NCI-H187 treated with DMSO at 0.1 percent for 48 hours (cell line): ENCODE measurements at places on chromosomes 5 and 9.

DNA sequence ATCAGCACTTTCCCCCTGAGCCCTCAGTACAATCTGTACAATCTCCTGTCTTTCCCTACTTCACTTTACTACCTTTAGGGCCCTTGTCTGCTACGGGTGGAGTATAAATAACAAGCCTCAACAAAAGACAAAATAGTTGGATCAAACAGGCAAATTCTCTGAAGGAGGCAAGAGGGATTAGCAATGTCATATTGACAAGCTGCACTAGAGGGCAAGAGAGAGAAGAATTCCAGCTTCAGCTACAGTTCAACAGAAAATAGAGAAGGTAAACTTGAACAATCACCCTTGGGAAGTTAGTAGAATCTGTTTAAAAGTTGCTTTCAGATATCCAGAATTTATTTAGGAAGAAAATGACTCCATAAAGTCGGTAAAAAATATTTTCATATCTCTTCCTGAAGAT lies 68.4 kb upstream of the IZUMO3 start:
- no peak for DNase-seq

- no peak for DNase-seq
These were observed 124.5 kb upstream of the GNA14 start for GRCh38 chr9:77772646-77773045.

DNA sequence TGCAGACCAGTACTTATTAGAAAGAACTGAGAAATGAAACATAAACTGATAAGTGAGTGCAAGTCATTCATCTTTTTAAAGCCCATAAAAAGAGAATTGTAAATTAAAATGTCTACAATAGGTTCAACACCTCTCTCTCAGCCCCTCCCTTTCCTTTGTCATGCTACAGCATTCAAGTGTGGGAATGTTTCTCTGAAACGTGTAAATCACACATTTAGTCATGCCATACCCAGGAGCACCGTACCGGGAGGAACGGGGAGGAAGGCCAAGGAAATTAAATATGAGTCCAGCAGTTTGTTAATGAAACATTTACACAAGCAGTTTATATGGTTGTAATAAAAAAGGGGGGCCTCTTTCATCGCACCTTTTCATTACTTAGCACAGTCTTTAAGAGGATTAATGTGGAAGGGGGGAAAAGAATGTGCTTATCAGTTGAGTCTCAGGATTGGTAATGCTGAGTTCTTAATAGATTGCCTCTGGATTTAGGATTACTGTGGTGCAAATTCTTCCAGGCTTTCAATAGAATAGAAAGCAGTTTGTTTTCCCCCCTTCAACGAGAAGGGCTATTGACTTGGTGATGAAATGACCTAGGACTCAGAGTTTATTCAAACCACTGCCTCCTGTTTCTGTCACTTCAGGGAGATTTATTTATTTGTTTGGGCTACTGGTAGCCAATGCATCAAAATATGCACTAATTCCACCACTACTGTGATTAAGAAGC lies 176.0 kb upstream of the ZNF608 start:
- no peak for DNase-seq

DNA sequence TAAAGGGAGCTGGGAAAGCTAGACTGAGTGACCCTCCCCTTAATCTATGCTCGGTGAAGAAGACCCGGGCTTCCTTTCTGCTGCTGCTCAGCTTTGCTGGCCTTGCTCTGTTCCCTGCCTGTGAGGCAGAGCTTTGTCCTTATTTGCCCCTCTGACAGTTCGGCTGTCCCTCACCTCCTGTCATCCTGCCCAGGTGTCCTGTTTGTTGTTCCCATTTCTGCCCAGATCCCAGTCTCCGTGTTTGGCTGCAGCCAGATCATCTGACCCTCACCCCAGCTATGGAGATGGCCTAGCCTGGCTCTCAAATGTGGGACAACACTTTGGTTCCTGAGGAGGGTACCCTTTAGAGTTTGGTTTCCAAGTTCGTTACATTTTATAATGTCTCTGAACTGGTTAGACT lies 20.2 kb downstream of the OTULIN start:
- DNase-seq = no peak

GRCh38 chr9:135253305-135254004 lies 166.0 kb downstream of the OLFM1 start:
- no peak for DNase-seq

- no peak for DNase-seq
These were observed 14.2 kb downstream of the COMMD10 start for GRCh38 chr5:116098998-116099397.

- no peak for DNase-seq
These were observed 8.6 kb upstream of the PTGES start for GRCh38 chr9:129761293-129761900.

GRCh38 chr9:94140791-94141790 lies 56.8 kb downstream of the PTPDC1 start:
- DNase-seq = no peak

DNA sequence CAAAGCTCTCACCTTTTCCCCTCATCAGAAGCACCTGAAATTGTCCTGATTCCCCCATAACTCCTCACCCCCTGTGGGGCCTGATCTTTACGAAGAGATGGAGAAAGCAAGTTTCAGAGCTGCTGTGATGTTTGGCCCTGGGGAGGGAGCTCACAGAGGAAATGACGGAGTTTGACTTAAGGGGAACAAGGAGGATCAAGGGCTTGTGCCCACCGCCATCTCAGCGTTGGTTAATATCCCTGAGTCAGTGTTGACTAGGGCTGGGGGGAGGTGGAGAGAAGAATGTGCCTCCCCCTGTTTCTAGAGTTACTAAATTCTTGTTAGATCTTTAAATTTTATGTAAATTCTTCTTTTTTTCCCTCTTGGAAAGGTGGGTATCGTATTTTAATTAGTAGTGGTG lies 27.8 kb downstream of the FGF18 start:
- no peak for DNase-seq

DNA sequence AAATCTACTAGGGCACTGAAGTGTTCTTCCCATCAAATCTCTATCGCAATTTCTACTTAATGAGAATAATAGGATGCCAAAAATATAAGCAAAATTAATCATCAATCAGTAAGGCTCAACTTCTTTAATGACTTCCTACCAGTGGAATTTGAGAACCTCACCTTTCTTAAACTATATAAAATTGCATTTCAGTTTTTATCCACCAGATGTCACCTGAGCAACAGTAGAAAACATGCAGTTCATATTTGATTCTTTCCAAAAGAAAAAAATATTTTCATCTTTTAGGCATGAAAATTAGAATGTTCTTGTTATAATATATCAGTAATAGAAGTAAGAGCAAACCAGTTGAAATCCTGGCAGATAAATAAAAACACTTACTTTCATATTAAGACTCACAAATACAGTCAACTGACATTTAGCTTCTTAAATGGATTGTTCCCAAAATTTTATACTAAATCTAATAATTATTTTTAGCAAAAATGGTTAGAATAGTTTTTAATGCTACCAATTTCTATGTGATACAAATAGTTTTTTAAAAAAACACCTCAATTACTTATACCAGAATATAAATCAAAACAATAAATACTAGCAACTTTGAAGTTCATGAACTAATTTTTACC lies 13.4 kb upstream of the CCDC112 start:
- DNase-seq = no peak

DNA sequence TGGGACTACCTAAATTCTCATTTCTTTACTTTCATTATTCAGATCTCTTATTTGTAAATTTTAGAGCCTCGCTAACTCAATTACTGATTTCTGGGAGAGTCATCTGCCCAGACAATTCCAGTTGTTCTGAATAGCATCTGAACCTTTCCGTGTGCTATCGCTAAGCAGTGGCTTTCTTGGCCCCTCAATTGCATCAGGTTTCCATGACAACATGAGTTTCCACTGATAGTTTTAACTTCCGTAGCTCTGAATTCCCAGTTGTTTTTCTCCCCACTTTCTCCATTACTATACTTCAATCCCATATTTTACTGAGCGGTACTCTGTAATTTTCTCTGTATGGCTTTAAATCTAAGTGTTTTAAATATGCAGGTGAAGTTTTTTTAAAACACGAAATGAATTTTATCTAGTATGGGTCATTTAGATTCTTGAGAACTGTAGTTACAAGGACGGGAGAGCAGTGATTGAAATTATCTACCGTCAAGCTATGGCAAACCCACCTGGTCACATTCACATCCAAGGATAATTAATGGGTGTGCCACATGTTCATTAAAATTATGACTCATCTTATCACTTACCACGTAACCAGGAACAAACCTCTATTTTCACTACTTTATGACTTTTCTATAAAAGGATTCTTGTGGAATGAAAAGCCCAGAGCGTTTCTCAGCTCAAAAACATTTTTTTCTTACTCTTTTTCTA lies 223.5 kb upstream of the PCSK5 start:
- no peak for DNase-seq

DNA sequence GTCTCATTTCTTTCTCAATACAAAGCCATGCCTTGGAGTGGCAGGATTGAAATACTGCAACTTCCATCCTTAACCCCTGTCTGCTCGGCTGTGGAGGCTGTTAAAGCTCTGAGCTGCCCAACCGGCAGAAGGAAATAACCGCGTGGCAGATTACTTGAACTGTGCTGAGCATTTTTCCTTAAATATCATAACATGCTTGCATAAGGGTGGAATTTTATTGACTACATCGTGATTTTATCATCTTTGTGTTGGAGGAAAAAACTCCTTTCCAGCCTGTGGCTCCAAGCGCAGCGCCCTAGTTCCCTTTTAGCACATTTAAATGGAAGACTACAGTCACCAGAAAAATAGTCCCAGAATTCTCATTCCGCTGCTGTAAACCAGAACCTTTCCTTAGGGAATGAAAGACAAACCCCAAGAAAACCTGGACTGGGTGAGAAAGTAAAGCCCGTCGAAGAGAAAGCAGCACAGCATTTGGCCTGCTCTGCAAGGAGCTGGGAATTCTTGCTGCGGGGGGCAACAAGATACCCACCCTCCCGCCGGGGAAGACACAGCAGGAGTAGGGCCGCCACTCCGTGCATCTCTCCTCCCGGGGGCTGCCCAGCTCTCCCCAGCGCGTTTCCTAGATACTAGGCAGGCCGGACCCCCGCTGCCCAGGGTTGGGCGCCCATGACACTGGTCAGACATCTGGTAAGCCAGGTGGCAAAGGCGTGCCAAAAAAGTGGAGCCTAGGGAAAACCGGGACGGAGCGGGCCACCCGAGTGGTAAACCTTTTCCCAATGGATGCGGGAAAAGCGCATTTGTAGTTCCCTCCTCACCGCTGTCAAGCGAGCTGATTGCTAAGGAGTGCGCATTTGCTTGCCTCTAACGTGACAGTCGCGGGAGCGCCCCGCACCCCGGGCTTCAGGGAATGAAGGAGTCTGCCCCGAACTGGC lies 1.3 kb downstream of the SHC3 start:
- no peak for DNase-seq

GRCh38 chr9:121985792-121986494 lies 107.2 kb downstream of the TTLL11 start:
- DNase-seq = no peak

- no peak for DNase-seq
These were observed 593.9 kb upstream of the GRAMD2B start for GRCh38 chr5:125829349-125829748.

DNA sequence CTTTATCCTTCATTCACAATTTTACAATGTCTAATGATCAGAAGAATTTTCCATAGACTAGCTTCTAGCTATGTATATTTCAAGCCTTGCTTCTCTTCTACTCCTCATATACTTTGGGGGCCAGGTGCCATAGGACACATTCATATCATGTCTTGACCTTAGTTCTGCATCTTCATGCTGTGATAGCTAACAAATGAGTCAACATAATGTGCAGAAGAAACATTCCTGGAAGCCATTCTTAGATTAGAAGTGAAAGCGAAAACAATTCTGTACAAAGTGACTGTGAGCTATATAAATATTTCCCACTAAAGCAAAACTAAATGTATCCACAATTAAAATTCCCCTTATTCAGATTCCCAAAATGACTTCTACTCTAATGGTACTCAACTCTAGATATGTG lies 320.2 kb upstream of the NREP start:
- no peak for DNase-seq

DNA sequence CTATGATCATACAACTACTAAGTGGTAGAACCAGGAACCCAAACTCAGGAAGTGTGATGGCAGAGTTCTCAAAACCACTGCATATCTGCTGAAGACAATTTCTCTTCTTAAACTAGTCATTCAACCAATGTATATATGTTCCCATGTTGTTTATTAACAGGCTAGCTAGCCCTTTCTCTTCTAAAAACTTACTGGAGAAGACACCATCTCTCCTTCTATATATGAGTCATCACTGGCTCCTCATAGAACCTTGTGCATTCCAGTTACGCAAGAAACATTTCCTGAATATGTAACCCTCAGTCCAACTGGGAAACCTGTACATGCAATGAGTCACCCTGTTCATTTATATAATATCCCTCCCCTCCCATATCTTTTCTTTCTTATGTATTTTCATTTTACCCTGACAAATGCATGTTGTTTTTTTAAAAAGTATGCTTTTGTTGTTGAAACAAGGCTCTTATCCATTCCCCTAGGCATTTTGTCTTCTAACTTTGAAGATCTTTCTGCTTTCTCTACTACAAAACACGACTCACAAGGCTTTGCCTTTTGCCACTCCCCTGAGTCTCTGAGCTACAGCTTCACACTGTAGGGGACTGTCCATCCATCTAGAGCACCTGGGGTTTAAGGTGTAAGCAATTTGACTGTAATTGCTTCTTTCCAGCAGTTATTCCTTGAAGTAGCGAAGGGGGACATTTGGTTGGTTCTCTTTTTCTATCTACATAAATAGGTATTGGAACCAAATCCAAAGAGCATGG lies 119.5 kb downstream of the ANXA1 start:
- no peak for DNase-seq

DNA sequence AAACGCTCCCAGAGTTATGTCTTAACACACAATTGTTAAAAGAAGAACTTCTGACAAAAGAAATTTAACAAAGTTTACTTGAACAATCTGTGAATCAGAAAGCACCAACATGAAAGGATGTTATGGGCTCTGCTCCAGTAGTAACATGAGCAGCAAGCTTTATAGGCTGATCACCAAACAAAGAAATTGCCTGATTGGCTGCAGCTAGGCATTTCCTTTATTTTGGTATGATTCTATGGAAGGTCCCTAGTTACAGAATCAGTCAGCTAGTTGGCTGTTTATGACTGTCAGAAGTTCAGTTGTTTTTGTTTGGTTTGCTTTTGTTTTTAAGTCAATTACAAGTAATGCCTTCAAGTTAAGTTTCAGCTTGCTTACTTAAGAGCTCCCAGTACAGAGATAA lies 102.4 kb upstream of the SMC2 start:
- DNase-seq = no peak

- DNase-seq = no peak
These were observed 7.1 kb upstream of the AGPAT2 start for GRCh38 chr9:136694163-136694871.

- DNase-seq = no peak
These were observed 77.5 kb upstream of the ZNF169 start for GRCh38 chr9:94181408-94182181.

DNA sequence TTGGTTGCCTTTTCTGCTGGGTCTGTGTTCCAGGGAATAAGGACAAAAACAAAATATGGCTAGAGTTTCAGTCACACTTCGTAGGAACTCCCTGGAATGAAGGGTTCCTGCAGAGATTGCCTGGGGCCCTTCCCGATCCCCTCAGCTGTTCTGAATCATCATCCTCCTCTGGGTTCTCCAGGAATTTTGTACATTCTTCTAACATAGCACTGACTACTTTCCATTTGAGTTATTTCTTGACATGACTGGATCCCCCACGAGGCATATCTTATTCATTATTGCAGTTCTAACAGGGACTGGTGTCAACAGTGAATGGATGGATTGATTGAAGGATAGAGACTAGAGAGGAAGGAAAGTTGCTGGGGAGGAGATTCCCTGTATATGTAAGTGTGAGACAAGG lies 49.2 kb upstream of the TNC start:
- DNase-seq = no peak
